ENCODE measurements at places on chromosomes 5 and 9.

DNA sequence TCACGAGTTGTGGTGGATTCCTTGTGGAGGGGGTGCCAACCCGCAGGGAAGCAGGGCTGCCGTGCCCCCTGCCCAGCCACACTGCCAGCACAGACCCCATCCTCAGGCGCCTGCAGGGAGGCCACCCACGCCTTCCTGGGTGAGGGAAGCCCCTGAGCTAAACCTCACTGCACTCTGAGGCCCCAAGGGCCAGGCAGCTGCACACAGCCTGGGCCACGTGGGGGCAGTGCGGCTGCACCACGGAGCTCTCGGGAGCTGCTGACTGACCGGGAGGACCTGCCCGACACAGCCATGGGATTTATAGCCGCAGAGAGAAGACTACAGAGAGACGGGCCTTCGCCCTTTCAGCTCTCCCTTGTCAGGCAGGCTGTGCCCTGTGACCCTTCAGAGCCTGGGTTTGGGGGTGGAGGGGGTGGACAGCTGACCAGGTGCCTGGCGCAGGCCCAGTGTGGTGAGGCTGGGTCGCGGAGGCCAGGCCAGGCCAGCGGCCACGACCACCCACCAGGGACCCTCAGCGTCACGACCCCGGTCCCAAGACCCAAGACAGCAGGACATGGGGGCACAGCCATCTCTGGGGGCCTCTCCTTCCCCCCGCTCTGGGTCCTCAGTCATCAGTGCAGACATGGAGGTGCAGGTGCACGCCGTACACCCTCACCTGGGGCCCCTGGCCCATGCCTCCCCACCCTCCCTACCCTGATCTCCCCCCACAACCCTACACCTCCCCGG is 4.3 kb upstream of the AHRR start:
- DNase-seq: peak; percentile 84

DNA sequence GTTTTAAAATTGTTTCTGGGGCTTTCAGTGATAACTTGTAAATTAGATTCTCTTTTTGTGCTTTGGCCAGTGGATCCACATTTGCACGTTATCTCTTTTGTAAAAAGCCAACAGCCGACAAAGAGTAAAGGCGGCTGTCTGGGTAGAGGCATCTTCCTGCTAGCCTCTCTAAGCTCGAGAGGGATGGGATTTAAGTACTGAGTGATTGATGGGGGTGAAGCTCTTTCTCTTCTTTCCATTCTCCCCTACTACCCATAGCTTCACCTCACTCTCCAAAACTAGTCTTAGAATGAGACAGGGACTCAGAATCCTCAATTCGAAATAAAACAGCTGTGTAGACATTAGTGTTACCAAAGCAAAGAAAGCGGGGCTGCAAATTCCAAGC is 3.4 kb downstream of the PBX3 start:
- DNase-seq: no peak

GRCh38 chr5:108546939-108547338 is 165.0 kb upstream of the FBXL17 start:
- no peak for DNase-seq

GRCh38 chr9:70420441-70421271 is 6.2 kb upstream of the KLF9 start:
- peak; percentile 80 for DNase-seq

- peak; percentile 82 for DNase-seq
Measured at GRCh38 chr5:138180183-138180782, 1.4 kb downstream of the KIF20A start.

DNA sequence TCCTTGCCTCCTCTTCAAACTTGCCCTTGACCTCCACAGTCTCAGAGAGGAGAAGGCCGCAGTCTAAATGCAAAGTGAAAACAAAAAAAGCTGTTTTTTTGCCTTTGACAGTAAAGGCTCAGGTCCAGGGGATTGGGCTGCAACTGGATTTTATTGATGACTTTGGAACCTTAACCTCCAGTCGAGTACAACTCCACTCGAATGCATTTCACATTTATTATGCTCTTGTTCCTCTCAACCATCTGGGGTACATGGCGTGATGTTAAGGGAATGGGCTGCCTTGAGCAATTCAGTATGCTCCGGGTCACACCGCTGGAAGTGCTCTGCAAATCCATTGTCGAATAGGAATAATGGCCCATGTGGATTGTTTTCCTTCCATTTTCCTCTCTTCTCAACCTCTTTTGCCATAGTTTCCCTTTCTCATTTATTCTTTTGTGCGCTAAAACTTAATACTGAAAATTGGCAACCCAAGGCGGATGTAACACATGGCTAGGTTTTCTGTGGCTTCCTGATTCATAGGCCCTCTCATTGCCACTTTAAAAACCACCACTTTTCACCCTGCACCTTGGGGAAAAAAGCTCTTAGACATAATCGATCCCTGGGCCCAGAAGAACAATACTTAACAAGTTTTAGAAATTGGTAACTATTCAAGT is 34.3 kb downstream of the ITK start:
- no peak for DNase-seq

GRCh38 chr9:91150998-91151717 is 210.6 kb downstream of the AUH start:
- no peak for DNase-seq

GRCh38 chr9:135665795-135666189 is 2.7 kb downstream of the LCN9 start:
- DNase-seq: no peak

DNA sequence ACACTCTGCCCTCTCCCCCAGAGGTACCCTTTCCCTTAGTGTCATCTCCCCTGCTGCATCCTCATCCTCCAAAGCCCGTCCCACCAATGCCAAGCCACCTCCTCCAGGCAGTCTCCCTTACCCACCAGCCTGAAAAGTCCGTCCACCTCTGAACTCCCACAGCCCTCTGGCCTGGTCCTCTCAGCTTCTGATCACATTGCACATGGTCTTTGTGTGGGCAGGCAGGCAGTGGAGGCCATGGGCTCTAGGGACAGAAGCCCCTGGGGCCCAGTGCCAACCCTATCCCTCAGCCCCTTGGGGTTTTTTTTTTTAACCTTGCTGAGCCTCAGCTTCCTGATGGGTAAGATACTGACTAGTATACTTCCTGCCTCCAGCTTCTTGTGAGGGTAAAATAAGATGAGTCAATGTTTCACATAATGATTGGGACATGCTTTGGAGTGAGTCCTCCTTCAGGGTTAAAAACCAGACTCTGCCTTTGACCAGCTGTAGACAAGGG is 19.4 kb downstream of the CSF1R start:
- DNase-seq: peak; percentile 38

DNA sequence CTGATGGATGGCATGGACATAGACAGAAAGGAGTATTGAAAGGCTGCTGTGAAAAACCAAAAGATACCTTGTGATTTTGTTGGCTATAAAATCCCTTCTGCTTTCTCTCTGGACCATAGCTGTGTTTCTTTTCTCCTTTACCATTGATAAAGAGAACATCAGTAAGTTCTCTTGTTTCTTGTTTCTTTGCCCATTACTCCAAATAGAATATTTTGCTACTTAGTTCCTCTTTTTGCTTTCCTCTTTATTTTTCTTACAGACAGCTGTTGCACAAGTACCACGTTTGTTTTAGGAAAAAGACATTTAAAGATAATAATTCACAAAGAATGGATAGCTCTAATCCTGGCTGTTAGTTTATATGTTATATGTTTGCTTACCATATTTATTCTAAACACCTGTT is 1129.2 kb downstream of the DTWD2 start:
- no peak for DNase-seq

- DNase-seq: no peak
Measured at GRCh38 chr9:75850459-75851200, 39.8 kb upstream of the PCSK5 start.

DNA sequence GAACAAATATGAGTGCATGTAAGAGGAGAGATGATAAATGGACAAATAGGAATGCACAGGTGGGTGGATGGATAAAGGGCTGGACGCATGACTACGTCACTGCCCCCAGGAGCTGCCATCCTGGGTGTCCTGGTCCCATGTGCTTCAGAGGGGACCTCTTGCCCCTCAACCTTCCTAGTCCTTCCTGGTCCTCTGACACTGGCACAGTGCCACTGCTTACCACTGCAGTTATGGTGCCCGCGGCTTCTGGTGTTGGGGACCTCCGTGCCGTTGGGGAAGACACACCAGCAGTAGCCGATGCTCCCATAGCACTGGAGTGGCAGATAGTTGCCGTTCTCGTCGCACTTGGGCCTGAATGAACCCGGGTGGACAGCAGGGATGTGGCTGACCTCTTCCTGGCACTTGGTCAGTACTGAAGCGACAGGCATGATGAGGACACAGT is 9.8 kb downstream of the CD74 start:
- DNase-seq: no peak

GRCh38 chr9:91066856-91067255 is 265.2 kb downstream of the SYK start:
- DNase-seq: no peak

GRCh38 chr5:173303878-173304590 is 24.2 kb downstream of the STC2 start:
- no peak for DNase-seq

- DNase-seq: no peak
Measured at GRCh38 chr9:134619983-134620661, 21.5 kb upstream of the COL5A1 start.

DNA sequence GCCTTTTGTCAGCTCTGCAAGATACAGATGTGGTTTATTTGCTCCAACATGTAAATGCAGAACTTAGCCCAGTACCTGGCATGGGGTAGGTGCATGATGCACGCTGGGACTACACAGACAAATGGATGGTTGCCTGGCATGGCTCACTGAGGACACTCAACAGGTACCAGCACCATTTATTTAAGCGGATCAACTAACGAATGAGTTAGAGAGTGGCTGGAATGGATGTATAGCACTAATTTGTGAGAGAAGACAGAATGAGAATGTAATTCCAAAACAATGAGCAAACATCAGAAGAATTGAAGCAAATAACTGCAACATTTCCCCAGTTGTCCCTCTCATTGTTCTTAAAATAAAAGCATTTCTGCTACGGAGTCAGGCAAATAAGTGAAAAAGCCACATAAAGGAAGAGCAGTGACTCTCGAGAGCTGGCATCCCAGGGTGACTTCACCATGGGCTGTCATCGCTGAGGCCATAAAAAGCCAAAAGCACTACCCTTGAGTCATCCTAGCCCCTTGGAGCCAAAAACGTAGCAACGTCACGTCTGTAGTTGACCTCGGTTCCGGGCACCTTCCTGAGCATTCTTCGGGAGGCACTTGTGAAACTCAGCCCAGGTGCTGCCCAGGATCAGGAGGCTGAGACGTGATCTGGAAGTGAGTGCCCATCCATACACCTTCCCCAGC is 290.3 kb downstream of the NSG2 start:
- DNase-seq: no peak

- DNase-seq: no peak
Measured at GRCh38 chr5:175472378-175472777, 6.0 kb upstream of the SFXN1 start.

DNA sequence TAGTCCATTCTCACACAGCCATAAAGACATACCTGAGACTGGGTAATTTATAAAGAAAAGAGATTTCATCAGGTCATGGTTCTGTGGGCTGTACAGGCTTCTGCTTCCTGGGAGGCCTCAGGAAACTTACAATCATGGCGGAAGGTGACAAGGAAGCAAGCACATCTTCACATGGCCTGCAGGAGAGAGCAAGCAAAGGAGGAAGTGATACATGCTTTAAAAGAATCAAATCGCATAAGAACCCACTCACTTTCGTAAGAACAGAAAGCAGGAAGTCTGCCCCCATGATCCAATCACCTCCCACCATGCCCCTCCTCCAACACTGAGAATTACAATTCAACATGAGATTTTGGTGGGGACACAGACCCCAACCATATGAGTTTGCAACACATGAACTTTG is 5.1 kb upstream of the FBXO38 start:
- no peak for DNase-seq

GRCh38 chr5:72248410-72248981 is 71.5 kb downstream of the MRPS27 start:
- peak; percentile 93 for DNase-seq

GRCh38 chr9:131559421-131560000 is 14.2 kb downstream of the PRRT1B start:
- no peak for DNase-seq

GRCh38 chr5:32443541-32444430 is 754 bp downstream of the ZFR start:
- peak; percentile 66 for DNase-seq

DNA sequence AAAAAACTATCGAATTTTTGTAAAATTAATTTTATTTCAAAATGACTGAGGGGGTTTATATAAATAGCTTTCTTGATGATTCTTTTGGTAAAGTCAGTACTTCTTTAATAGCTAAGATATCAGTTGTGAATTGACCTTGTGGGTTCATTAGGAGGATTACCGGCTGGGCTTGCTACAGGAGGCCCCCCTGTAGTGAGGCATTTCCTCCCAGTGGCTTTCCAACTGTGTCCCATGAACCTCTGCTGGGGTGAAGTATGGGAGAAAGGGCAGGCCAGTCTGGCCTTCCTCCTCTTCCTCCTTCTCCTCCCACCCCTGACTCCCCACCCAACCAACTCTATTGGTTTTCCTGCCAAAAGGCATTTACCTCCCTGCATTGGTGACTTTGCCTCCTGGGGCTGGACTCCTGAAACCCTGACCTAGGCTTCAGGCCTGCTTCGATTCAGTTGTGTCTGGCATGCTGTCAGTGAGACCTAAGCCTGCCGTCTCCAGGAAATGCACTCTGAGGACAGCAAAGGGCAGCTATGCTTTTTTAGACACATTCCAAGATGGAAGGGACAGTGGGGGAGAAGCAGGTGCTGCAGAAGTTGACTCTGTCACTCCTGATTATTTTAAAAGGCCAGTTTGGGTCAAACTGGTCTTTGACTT is 144.8 kb downstream of the HSPA4 start:
- no peak for DNase-seq

GRCh38 chr5:65837139-65837538 is 89.2 kb upstream of the ERBIN start:
- DNase-seq: no peak

GRCh38 chr5:154039458-154039829 is 677 bp downstream of the MFAP3 start:
- DNase-seq: peak; percentile 12

DNA sequence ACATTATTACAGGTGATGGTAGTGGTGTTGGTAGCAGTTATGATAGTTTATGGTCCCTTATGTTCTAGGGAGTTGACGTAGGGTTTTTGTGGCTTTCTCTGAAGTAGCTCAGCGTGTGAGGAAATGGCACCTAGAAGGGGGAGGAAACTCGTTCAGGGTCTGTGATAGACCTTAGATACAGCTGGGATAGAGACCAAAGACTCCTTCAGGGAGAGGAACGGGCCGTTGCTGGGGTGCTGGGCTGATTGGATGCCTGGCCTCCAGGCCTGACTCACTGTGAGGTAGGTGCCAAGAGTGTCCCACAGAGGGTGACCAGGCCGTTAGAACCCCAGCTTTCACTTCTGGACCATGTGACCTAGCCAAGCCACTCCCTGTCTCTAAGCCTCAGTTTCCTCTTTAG is 96.6 kb downstream of the DAB2IP start:
- no peak for DNase-seq

GRCh38 chr5:75521195-75521594 is 9.5 kb downstream of the POLK start:
- DNase-seq: no peak

All from dermis blood vessel endothelial cell (primary cell).